H1 (cell line): ENCODE measurements at places on chromosomes 6 and 20.

GRCh38 chr6:39086294-39086693 is 28.7 kb downstream of the SAYSD1 start:
- peaks cover 29% of the 10 kb centered on the region for H3K4me1 ChIP-seq
- no peaks in the 10 kb centered on the region for H3K36me3 ChIP-seq
- DNase-seq, result no peak
- H3K27me3 ChIP-seq, result no peaks in the 10 kb centered on the region
- H3K27ac ChIP-seq, result no peak overlapping the region
- no peak overlapping the region for H3K4me3 ChIP-seq

- H3K4me3 ChIP-seq, result no peak overlapping the region
- peaks cover 15% of the 10 kb centered on the region for H3K4me1 ChIP-seq
- DNase-seq, result no peak
- peaks cover 3% of the 10 kb centered on the region; the same call in 1 of the 2 replicates for H3K36me3 ChIP-seq
- H3K27me3 ChIP-seq, result no peaks in the 10 kb centered on the region
Measured at GRCh38 chr20:32467506-32468312, 109.6 kb downstream of the ASXL1 start.

DNA sequence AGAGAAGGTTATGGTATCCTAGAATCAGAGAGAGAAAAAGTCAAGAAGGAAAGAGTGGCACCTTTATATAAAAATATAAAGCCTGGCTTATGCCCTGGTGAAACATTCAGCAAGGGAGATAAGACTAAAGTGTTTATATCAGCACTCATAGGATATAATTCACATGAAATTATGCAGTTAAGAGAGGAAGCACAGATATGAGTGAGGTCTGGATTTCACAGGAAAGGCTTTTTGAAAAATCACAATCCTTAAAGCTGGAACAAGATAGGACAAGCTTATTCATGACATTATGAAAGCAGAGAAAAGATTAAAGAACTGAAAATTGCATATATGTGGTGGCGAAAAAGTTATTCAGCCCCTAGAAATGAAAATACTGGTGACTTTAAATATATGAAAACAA is 181.2 kb upstream of the FLRT3 start:
- no peak for DNase-seq
- no peak overlapping the region for H3K27ac ChIP-seq
- H3K4me3 ChIP-seq, result no peak overlapping the region
- no peaks in the 10 kb centered on the region for H3K27me3 ChIP-seq

- no peak overlapping the region for H3K4me3 ChIP-seq
- no peak for DNase-seq
- no peaks in the 10 kb centered on the region for H3K27me3 ChIP-seq
- H3K27ac ChIP-seq, result no peak overlapping the region
- H3K36me3 ChIP-seq, result no peaks in the 10 kb centered on the region
- peaks cover 21% of the 10 kb centered on the region for H3K4me1 ChIP-seq
Measured at GRCh38 chr20:36538026-36538722, 3.1 kb upstream of the MYL9 start.

DNA sequence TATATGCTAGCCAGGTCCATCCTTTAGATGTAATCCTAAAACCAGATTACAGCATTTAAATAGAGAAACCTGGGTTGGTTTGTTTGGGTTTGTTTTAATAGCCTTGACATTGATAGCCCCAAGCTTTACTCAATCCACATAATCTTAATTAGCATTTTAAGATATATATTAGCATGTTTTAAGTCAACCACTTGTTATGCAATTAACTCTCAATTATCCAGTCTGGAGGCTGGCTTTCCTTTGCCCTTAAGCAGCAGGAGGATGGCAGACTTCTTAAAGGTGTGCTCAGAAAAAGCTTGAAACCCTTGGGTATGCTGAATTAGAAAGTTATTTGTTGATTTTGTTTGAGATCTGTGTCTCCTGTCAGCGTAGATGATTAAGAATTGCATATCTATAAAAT is 46.3 kb upstream of the SMIM28 start:
- no peaks in the 10 kb centered on the region for H3K27me3 ChIP-seq
- H3K4me3 ChIP-seq, result no peak overlapping the region
- no peak overlapping the region for H3K27ac ChIP-seq
- peaks cover 18% of the 10 kb centered on the region for H3K4me1 ChIP-seq
- no peak for DNase-seq

DNA sequence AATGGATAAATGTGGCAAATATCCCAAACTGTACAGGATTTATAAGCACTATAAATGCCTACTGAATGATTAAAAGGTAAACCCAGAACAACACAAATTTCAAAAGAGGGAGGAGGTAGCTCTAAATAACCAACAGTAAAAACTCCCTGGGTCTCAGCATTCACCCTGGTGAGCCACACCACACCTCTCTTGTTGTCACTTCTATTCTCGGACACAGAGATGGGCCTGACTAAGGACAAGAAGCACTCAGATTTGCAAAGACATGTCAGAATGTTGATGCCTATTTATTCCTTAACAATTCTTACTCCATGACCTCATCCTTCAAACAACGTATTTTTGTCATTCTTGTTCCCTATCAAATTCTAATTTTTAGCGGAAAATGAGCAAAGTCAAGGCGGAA is 14.7 kb downstream of the TNFRSF21 start:
- H3K4me3 ChIP-seq, result no peak overlapping the region
- no peak for DNase-seq
- peaks cover 25% of the 10 kb centered on the region for H3K4me1 ChIP-seq
- no peaks in the 10 kb centered on the region for H3K36me3 ChIP-seq
- H3K27me3 ChIP-seq, result no peaks in the 10 kb centered on the region

GRCh38 chr20:35616465-35617396 is 1.1 kb downstream of the SPAG4 start:
- H3K4me1 ChIP-seq, result peaks cover 19% of the 10 kb centered on the region
- H3K27me3 ChIP-seq, result no peaks in the 10 kb centered on the region
- H3K36me3 ChIP-seq, result no peaks in the 10 kb centered on the region
- no peak overlapping the region for H3K27ac ChIP-seq

- H3K27ac ChIP-seq, result no peak overlapping the region
- H3K27me3 ChIP-seq, result no peaks in the 10 kb centered on the region
- no peak overlapping the region for H3K4me3 ChIP-seq
- no peak for DNase-seq
Measured at GRCh38 chr6:163728442-163729126, 314.1 kb downstream of the QKI start.

GRCh38 chr20:24491041-24491756 is 21.8 kb downstream of the SYNDIG1 start:
- peaks cover 23% of the 10 kb centered on the region for H3K4me1 ChIP-seq
- no peaks in the 10 kb centered on the region for H3K27me3 ChIP-seq
- peaks cover 15% of the 10 kb centered on the region; the same call in 1 of the 2 replicates for H3K36me3 ChIP-seq

DNA sequence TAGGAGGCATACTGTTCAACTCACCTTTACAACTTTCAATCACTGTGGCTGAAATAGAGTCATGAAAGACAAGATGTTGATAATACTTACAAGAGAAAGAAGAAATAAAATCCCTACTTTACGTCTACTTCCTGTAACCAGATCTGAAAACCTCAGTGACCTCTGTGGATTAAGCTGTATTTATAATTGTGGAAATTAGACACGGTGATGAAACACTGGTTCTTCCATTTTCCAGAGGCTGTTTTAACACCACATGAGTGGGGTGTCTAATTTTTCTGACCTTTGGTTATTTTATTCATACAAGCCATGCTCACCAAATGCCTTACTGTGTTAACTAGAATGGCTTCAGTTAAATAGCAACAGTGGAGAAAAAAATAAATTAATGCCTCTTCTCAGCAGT is 58.5 kb upstream of the HIVEP1 start:
- H3K4me3 ChIP-seq, result no peak overlapping the region
- H3K27ac ChIP-seq, result no peak overlapping the region
- no peak for DNase-seq
- H3K27me3 ChIP-seq, result no peaks in the 10 kb centered on the region

GRCh38 chr6:53410508-53411258 is 61.9 kb upstream of the ELOVL5 start:
- H3K4me1 ChIP-seq, result peaks cover 2% of the 10 kb centered on the region; the same call in 1 of the 2 replicates
- no peaks in the 10 kb centered on the region for H3K27me3 ChIP-seq
- no peak for DNase-seq
- H3K27ac ChIP-seq, result no peak overlapping the region
- H3K36me3 ChIP-seq, result no peaks in the 10 kb centered on the region
- no peak overlapping the region for H3K4me3 ChIP-seq

DNA sequence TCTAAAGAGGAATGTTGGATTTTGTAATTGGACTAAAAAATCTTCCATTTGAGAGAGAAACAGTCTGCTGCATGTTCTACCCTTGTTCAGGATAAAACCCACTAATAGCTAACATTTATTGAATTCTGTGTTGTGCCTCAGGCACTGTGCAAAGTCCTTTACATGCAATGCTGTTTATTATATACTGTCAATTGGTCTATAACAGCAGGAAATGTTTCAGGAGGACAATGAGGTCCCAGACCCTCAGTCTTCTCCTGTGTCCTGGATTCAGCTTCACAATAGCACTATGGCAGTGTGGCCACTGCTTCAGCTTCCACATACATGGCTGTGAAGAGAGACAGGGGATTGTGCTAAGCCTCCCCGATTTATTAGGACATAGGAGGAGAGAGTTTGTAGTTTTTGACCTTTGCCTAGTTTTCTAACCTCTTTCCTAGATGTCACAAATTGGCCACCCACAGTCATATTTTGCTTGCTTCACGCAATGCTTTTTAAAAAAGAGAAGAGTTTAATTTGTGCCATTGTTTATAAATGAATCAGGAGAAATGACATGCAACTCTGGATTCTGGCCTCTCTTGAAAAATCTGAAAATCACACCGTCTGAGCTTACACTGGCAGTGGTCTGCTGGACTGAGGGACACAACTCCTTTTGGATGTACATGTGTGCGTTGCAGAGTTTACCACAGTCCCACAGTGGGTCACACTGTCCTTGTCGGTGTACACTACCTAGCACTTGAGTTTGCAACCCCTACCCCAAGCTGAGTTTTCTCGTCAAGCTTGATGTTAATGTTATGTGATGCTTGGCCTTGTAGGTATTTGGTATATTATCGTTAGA is 11.3 kb downstream of the PTPN1 start:
- H3K4me3 ChIP-seq, result no peak overlapping the region
- no peak overlapping the region for H3K27ac ChIP-seq

DNA sequence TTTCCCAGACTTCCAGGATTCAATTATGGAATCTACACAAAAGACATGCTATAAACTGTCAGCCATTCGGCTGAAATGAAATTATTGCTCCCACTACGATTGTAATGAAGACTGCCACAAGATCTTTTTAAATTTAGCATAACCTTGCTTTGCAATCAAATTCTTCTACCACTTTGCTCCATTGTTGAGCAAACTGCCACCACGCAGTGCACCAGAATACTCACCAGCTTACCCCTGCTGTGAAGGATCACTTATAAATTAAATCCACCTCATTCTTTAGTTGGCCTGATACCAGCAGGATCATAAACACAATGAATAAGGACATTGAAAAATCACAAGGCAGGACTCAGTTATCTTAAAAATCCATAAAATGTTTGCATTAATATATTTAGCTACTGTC is 151.8 kb upstream of the PRND start:
- no peak for DNase-seq
- H3K4me1 ChIP-seq, result peaks cover 3% of the 10 kb centered on the region; the same call in 1 of the 2 replicates
- no peaks in the 10 kb centered on the region for H3K36me3 ChIP-seq
- no peak overlapping the region for H3K27ac ChIP-seq
- no peaks in the 10 kb centered on the region for H3K27me3 ChIP-seq

GRCh38 chr6:3026791-3027626 is 27.3 kb downstream of the NQO2 start:
- H3K27me3 ChIP-seq, result no peaks in the 10 kb centered on the region
- DNase-seq, result no peak
- H3K4me1 ChIP-seq, result peaks cover 15% of the 10 kb centered on the region
- no peaks in the 10 kb centered on the region for H3K36me3 ChIP-seq

DNA sequence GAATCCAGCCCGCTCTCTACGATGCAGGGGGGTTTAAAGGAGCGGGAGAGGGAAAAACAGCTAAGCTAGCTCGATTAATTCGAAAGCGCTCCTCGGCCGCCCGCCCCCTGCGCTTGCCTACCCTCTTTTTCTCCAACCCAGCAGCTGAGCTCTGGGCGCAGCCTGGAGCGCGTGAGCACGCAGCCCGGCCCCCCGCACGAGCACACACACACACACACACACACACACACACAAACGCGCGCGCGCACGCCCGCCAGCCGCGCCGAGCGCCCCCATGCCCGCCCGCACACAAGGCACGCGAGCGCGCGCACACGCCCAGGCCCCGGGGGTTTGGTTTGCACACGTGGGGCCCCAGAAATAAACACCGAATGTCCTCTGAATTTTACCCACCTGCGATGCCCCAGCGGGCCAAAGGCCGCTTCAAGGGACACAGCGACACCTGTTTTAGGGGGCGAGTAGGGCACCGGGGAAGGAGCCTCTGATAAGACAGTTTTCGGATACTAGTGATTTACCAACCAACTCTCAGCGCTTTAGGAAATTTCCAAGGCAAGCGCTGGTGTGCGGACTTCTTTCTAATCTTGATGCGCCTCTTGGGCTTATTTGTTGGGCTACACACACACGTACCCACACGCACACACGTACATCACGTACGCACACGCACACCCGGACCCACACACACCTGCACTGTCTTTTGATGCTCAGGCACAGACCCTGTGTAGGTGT is 802 bp upstream of the NRN1 start:
- H3K36me3 ChIP-seq, result no peaks in the 10 kb centered on the region
- H3K4me1 ChIP-seq, result peaks cover 21% of the 10 kb centered on the region
- peak overlapping the region; percentile 60 for H3K4me3 ChIP-seq

GRCh38 chr6:140185991-140186390 is 811.5 kb upstream of the CITED2 start:
- no peaks in the 10 kb centered on the region for H3K27me3 ChIP-seq
- peaks cover 3% of the 10 kb centered on the region; the same call in 1 of the 2 replicates for H3K36me3 ChIP-seq

- peaks cover 14% of the 10 kb centered on the region for H3K4me1 ChIP-seq
- H3K4me3 ChIP-seq, result peak overlapping the region; percentile 51
- no peak overlapping the region for H3K27ac ChIP-seq
- peaks cover 11% of the 10 kb centered on the region; the same call in 1 of the 2 replicates for H3K36me3 ChIP-seq
- H3K27me3 ChIP-seq, result peaks cover 83% of the 10 kb centered on the region
Measured at GRCh38 chr6:1624058-1624850, 14.5 kb downstream of the FOXC1 start.

- no peaks in the 10 kb centered on the region for H3K36me3 ChIP-seq
- H3K27me3 ChIP-seq, result peaks cover 3% of the 10 kb centered on the region; the same call in 1 of the 2 replicates
- no peaks in the 10 kb centered on the region for H3K4me1 ChIP-seq
- H3K27ac ChIP-seq, result no peak overlapping the region
Measured at GRCh38 chr20:47809161-47809960, 24.1 kb upstream of the SULF2 start.

- H3K4me1 ChIP-seq, result peaks cover 3% of the 10 kb centered on the region; the same call in 1 of the 2 replicates
- no peak overlapping the region for H3K4me3 ChIP-seq
- no peaks in the 10 kb centered on the region for H3K36me3 ChIP-seq
- DNase-seq, result no peak
- H3K27ac ChIP-seq, result no peak overlapping the region
Measured at GRCh38 chr20:1754306-1754705, 96.7 kb upstream of the SIRPG start.
